Cardiac muscle cell (in vitro differentiated cells and primary cell): ENCODE measurements at places on chromosomes 16 and 17. TPM values are rescaled to one million over a fixed set of nuclear protein-coding genes. Genes with fewer than 3 reads are reported as not detected.

MAP2K6 gene
- 8.4 and 13.2 TPM in 2 replicates for total RNA-seq

DPEP3 gene
- 0.07 TPM in 1 of 2 replicates, not detected in the other for total RNA-seq

SCRN2 gene
- 101 and 149 TPM in 2 replicates for total RNA-seq

ITGAX gene
- total RNA-seq = 0.53 and 0.69 TPM in 2 replicates

AIPL1 gene
- total RNA-seq = not detected in 2 replicates

TP53TG3F gene
- total RNA-seq = not detected in 2 replicates

OR3A3 gene
- total RNA-seq = not detected in 2 replicates

RAC3 gene
- 58.7 and 73.7 TPM in 2 replicates for total RNA-seq

KRTAP2-2 gene
- total RNA-seq = not detected in 2 replicates

CARD14 gene
- 2.9 TPM in 1 of 2 replicates, not detected in the other for total RNA-seq

KRT28 gene
- total RNA-seq = not detected in 2 replicates

MPG gene
- total RNA-seq = 90.2 and 135 TPM in 2 replicates

MPP2 gene
- total RNA-seq = 25.0 and 25.4 TPM in 2 replicates

ARL5C gene
- 0.12 TPM in 1 of 2 replicates, not detected in the other for total RNA-seq

MYH2 gene
- 0.11 TPM in 1 of 2 replicates, not detected in the other for total RNA-seq

MT1F gene
- not detected in 2 replicates for total RNA-seq

DYNLRB2 gene
- total RNA-seq = 5.3 TPM in 1 of 2 replicates, not detected in the other

SHISA6 gene
- total RNA-seq = 0.25 and 0.45 TPM in 2 replicates

BCL6B gene
- 0.11 and 1.7 TPM in 2 replicates for total RNA-seq

RASD1 gene
- 17.1 and 28.4 TPM in 2 replicates for total RNA-seq

EMP2 gene
- 40.9 and 47.5 TPM in 2 replicates for total RNA-seq

FOXC2 gene
- total RNA-seq = 0.56 and 2.4 TPM in 2 replicates

AXIN2 gene
- total RNA-seq = 35.4 and 51.1 TPM in 2 replicates

G6PC1 gene
- total RNA-seq = not detected in 2 replicates

CLEC18A gene
- 0.09 TPM in 1 of 2 replicates, not detected in the other for total RNA-seq

ARMC5 gene
- total RNA-seq = 19.7 and 21.7 TPM in 2 replicates
